ENCODE measurements at places on chromosomes 5 and 9.

DNA sequence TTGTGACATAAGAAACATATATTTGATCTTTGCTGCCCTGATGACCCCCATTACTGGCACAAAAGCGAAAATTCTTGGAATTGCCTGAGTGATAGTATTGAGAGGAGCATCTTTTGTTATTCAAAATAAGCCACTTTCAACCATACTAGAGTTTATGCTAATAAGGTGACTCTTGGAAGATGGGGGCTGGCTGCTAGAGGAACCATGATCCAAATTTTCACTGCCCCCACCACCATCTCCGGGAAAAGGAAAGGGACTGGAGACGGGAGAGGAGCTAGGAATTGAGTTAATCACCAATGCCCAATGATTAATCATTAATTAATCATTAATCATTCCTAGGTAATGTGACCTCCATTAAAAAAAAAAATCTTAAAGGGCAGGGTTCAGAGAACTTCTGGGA lies 25.6 kb downstream of the FBXW11 start:
- DNase-seq = no peak

- no peak for DNase-seq
Observed at GRCh38 chr9:111815285-111816070, 20.7 kb upstream of the SHOC1 start.

DNA sequence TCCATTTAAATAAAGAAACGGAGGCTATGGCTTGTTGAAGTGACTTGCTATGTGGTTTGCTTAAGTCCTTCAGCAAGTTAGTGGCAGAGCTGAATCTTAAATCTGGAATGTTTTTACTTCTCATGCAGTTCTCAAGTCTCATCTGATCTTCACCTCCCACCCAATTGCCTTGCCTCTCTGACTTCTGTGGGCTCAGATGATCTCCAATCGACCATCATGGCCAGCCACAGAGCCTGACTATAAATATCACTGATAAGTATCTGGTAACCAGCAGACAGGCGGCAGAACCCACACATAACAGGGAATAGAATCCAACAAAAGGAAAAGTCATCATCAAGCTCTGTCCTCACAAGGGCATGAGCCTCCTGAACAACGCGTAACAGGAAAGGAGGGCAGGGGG lies 149.9 kb downstream of the FAM114A2 start:
- DNase-seq = no peak

- no peak for DNase-seq
Observed at GRCh38 chr5:154363411-154363810, 82.4 kb upstream of the SAP30L start.

- DNase-seq = no peak
Observed at GRCh38 chr5:66307647-66308241, 163.6 kb downstream of the SREK1 start.

DNA sequence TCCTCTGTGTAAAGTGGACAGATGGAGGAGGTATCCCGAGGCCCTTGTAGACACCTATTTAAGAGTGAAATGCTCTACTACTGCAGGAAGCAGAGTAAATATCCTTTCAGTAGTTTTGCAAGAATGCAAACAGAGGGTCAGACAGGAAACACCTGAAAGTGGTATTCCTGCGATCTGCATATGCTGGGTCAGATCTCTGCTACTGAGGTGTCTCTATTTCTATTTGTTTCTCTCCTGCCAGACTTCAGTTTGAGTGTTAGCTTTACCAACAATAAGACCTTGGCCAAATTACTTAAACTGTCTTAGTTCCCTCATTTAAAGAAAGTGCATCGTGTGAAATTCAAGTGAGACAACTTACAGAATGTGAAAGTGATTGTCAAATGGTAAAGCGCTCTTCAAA lies 47.6 kb downstream of the JAKMIP2 start:
- DNase-seq = no peak

DNA sequence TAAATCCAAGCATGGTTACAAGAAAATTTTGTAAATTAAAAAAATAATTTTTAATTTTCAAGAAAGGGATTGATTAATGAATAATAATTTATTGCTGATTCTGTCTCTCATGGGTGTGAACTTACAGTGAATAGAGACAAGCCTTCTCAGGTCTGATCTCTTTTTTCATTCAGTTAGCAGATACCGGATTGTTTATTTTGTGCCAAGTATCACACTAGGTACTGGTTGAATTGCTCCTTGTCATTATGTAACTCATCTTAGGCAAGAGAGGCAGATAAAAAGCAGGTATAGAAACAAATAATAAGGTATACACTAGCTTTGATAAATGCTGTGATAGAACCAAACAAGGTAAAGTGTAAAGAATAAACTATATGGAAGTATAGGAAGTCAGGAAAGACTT lies 283.3 kb downstream of the PJA2 start:
- DNase-seq = no peak

GRCh38 chr5:88808153-88808552 lies 74.8 kb downstream of the MEF2C start:
- DNase-seq = no peak

DNA sequence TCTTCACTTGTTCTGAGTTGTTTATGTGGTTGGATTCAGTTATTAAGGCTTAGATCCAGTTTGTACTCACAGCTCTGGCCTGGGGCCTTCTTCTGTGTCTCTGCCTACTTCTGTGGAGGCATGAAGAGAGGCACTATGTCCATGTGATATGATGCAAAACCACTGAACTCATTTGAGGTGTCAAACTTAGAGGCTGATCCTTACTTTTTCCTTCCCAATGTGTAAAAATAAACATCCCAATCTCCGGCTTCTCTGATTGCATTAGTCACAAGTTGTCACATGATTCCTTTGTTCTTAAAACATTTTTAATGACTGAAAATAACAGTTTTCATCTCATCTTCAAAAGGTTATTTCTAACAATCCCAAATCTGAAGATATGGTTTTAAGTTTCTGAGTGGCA lies 276.0 kb upstream of the RGMB start:
- no peak for DNase-seq

- no peak for DNase-seq
Observed at GRCh38 chr9:17859987-17860386, 281.1 kb downstream of the SH3GL2 start.

DNA sequence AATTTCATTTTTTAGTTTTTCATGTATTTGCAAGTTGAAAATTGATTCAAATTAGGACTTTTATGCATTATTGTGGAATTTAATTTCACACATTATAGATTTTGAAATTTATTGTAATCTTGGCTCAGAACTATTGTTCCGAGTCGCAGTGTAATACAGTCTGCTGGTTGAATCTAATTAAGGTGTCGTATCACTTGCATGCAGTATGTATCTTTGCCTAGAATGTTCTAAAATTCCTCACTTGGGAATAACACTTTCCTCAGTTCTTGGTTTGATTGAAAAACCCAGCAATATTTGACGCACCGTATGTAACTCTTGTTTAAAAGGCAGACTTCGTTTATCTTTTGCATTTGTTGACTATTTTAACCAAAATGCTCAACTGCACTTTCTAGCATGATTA lies 49.4 kb downstream of the MELK start:
- no peak for DNase-seq

DNA sequence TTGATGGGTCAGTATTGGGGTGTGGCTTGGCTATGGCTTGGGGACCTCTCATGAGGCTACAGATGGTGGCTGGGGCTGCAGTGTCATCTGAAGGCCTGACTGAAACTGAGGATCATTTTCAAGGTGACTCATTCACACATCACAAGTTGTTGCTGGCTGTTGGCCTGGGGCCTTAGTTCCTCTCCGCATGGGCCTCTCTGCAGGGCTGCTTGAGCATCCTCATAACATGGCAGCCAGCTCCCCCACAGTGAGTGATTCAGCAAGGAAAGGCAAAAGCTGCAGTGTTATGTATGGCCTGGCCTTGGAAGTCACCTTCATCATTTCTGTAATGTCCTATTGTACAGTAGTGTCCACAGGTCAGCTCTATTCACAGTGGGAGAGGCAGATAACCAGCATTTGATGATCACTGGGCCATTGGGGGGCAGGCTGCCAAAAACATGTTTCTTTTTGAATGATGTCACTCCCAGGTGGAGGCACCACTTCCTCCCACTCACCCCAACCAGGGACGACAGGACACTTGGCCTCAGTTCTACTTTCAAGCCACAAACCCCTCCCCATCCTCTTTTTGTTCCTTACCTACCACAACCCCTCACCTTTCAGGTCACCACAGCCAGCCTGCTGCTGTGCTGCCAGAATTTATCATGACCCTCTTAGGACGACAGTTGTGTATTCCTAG lies 14.4 kb downstream of the FGD3 start:
- DNase-seq = no peak

GRCh38 chr5:129909225-129909624 lies 5.0 kb downstream of the CHSY3 start:
- DNase-seq = no peak

GRCh38 chr5:24535646-24536045 lies 109.1 kb downstream of the CDH10 start:
- no peak for DNase-seq

GRCh38 chr5:38259809-38260160 lies 1.4 kb downstream of the EGFLAM start:
- DNase-seq = no peak

DNA sequence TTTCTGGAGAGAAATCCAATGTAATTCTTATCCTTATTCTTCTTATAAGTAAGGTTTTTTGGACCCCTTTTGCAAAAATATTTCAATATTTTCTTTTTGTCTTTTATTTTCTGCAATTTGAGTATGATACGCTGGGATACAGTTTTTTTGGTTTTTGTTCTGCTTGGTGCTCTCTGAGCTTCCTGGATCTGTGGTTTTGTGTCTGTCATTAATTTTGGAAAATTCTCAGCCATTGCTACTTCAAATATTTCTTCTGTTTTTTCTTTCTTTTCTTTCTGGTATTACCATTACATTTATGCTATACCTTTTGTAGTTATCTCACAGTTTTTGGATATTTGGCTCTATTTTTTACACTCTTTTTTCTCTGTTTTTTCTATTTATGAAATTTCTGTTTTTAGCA lies 50.1 kb downstream of the ZNF618 start:
- DNase-seq = no peak

GRCh38 chr5:139856714-139857113 lies 61.1 kb downstream of the PSD2 start:
- DNase-seq = no peak

GRCh38 chr9:124776954-124777648 lies at the start of gene OLFML2A:
TSS of gene OLFML2A (plus strand) at chr9:124777133. CDS start at chr9:124777271, 138 bp downstream.
- DNase-seq = no peak

- DNase-seq = no peak
Observed at GRCh38 chr9:96877269-96877668, 23.0 kb upstream of the ZNF782 start.

- no peak for DNase-seq
Observed at GRCh38 chr5:75325242-75325641, 11.8 kb upstream of the HMGCR start.

DNA sequence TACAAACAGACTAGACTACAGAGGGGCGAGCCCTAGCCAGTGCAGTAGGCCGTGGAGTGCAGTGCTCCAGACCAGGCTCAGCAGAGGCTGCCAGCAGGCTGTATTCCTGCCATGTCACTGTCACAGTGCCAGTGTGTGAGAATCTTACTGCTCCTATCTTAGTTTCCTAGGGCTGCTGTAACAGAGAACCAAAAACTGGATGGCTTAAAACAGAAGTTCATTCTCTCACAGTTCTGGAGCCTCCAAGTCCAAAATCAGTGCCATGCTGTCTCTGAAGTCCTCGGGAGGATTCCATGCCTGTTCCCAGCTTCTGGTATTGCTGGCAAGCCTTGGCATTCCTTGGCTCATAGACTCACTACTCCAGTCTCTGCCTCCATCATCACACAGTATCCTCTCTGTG lies 75.0 kb upstream of the SAP30L start:
- DNase-seq = no peak

DNA sequence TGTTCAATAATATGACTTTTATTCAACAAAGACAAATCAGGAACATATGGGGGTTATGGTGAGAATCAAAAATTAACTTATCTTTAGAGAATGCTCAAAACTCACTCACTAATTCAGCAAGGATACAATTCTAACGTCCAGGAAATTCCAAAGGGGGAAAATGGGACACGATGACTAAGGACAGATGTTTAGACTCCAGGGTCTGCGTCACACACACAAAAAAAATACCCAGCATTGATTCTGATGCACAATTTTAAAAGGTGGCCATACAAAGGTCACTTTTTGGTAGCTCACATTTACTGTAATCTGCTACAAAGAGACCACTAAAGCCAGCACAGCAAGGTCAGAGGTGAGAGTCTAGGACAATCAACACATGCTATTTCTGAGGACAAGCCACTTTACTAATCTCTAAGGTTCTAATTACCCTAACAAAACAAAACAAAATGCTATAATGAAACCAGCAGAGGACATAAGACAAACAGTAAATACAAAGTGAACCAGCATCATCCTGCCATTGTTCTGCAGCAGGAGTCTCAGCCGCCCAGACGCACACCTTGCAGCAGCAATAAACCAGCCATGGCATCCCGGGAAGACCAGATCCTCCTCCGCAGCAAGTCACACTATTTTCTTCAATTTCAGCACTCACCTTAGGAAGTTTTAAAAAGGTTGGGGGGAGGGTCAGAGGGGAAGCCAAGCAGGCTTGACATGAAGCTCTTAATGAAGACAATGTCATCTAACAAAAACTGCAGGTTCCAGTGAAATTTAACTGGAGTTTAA lies 57.8 kb downstream of the TTC39B start:
- no peak for DNase-seq

DNA sequence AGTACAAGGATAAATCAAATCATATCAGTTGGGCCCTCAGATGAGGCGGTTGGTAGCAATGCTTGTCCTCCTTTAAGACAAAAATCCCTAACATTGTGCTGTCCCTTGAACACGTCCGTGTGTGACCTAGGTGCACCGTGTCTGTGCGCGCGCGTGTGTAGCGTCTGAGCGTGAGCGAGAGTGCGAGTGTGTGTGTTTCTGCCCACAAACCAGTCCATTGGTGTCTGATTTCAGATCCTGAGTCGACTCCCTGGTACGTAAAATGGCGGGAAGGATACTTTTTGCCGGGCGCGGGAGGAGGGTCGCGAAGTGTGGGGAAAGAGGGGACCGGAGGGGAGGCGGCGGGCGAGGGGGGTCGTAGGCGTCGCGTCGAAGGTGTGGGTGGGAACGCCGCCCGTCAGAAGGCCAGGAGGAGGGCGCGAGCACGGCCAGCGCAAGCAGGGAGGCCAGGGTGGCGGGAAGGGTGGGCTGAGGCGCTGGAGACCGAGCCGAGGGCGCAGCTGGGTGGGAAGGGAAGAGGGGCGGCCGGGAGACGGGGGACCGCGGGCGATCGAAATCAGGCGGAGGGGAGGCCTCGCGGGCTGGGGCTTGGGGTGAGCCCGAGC lies 8.9 kb downstream of the OTP start:
- no peak for DNase-seq

GRCh38 chr9:130197888-130198287 lies 25.7 kb downstream of the NCS1 start:
- DNase-seq = no peak

GRCh38 chr9:69748304-69748703 lies 11.5 kb downstream of the PTAR1 start:
- DNase-seq = no peak

DNA sequence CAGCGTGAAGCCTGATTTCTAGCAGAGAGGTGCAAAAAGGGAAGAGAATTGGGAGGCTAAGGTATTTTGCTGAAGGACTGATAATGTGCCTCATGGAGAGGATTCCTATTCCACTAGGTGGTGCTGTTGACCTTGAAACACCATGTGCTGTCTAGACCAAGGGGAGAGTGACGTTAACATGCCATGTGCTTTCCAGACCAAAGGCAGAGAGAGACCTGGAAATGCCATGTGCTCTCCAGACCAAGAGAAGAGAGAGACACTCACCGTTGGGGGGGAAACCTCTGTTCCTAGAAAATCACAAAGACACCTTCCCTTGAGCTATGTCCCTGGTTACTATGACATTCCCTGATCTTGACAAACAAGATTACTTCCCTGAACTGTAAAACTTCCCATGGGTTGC lies 286.0 kb upstream of the TUSC1 start:
- DNase-seq = no peak

Measured in esophagus squamous epithelium (tissue), 5 donors.